Brain (organoid and tissue), 16 donors: ENCODE measurements at places on chromosomes 11 and 22. TPM values are rescaled to one million over a fixed set of nuclear protein-coding genes. Genes with fewer than 3 reads are reported as not detected.

The KIF18A gene
- 1.8 TPM for polyA plus RNA-seq

The GAL3ST3 gene
- polyA plus RNA-seq, result 3.7 TPM

The OR5D13 gene
- not detected for polyA plus RNA-seq

The PRODH gene
- polyA plus RNA-seq, result 2.2 TPM

The MRPL17 gene
- 37.5 TPM for polyA plus RNA-seq

The AGBL2 gene
- 0.49 TPM for polyA plus RNA-seq

The CASP12 gene
- not detected for polyA plus RNA-seq

The TH gene
- polyA plus RNA-seq, result 3.5 TPM

The NFAM1 gene
- 1.4 TPM for polyA plus RNA-seq

The TPH1 gene
- polyA plus RNA-seq, result not detected

The FAM180B gene
- polyA plus RNA-seq, result not detected

The OR8A1 gene
- polyA plus RNA-seq, result not detected

The ATG13 gene
- 82.0 TPM for polyA plus RNA-seq

The POTEH gene
- polyA plus RNA-seq, result not detected

The OR52E8 gene
- not detected for polyA plus RNA-seq

The SHISA8 gene
- 4.1 TPM for polyA plus RNA-seq

The DCDC1 gene
- polyA plus RNA-seq, result not detected

The HPX gene
- polyA plus RNA-seq, result 0.61 TPM

The RBM14 gene
- polyA plus RNA-seq, result 70.7 TPM

The PHLDB1 gene
- 85.1 TPM for polyA plus RNA-seq

The ART1 gene
- polyA plus RNA-seq, result not detected

The SMIM35 gene
- polyA plus RNA-seq, result 1.1 TPM

The CHRM1 gene
- 18.8 TPM for polyA plus RNA-seq

The UBASH3B gene
- polyA plus RNA-seq, result 6.2 TPM

The VWCE gene
- 1.0 TPM for polyA plus RNA-seq

The APOL3 gene
- polyA plus RNA-seq, result 4.2 TPM

The SLC22A25 gene
- not detected for polyA plus RNA-seq

The OR52A1 gene
- not detected for polyA plus RNA-seq

The RIMBP3C gene
- not detected for polyA plus RNA-seq

The UPK3A gene
- polyA plus RNA-seq, result 13.6 TPM

The CD3D gene
- not detected for polyA plus RNA-seq

The SAA2 gene
- not detected for polyA plus RNA-seq

The GRIA4 gene
- 4.8 TPM for polyA plus RNA-seq

The GAL gene
- 0.44 TPM for polyA plus RNA-seq

The KRTAP5-1 gene
- not detected for polyA plus RNA-seq

The ADAMTS8 gene
- 4.0 TPM for polyA plus RNA-seq

The MS4A6E gene
- not detected for polyA plus RNA-seq

The ZNF215 gene
- not detected for polyA plus RNA-seq

The DRD4 gene
- polyA plus RNA-seq, result 0.71 TPM

The PANX2 gene
- 15.2 TPM for polyA plus RNA-seq

The KLHL35 gene
- polyA plus RNA-seq, result 12.1 TPM

The OTOG gene
- polyA plus RNA-seq, result 1.3 TPM

The BBS1 gene
- 53.7 TPM for polyA plus RNA-seq

The SLC22A6 gene
- 2.0 TPM for polyA plus RNA-seq

The ELMOD1 gene
- 5.8 TPM for polyA plus RNA-seq

The C22orf23 gene
- polyA plus RNA-seq, result 1.2 TPM

The GAL3ST1 gene
- polyA plus RNA-seq, result 16.0 TPM

The LIF gene
- 0.22 TPM for polyA plus RNA-seq

The OR52N2 gene
- polyA plus RNA-seq, result not detected

The SLCO2B1 gene
- 21.9 TPM for polyA plus RNA-seq

The EIF1AD gene
- 27.4 TPM for polyA plus RNA-seq

The CRY2 gene
- 18.2 TPM for polyA plus RNA-seq
